ENCODE measurements at places on chromosomes 7 and 10.

- no peak for DNase-seq
Observed at GRCh38 chr7:25318047-25318446, 89.8 kb upstream of the NPVF start.

DNA sequence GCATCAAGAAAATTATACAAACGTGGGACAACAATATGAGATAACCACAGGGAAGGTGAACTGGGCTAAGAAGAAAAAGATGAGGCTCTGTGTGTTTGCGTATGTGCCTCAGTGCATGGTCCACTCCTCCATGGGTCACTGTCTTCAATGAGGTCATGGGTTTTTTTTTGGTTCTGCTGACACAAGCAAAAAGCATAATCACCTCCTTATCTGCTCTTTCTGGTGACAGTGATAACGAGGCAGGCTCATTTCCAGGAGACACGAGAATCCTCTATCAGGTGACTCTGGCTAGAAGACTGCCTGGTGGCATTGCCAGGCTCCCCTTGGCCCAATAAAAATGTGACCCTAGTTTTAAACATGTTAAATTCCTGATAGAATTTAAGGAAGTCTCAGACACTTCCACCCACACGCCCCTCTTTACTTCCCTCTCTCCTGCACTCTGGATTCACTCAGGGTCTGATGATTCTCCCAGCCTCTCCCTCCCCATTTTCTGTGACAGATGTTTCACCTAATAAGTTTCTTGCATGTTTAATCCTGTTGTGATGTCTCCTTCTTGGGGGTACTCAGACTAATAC lies 35.3 kb upstream of the CDCA7L start:
- no peak for DNase-seq

- no peak for DNase-seq
Observed at GRCh38 chr10:74175510-74176379, 24.7 kb downstream of the ADK start.

DNA sequence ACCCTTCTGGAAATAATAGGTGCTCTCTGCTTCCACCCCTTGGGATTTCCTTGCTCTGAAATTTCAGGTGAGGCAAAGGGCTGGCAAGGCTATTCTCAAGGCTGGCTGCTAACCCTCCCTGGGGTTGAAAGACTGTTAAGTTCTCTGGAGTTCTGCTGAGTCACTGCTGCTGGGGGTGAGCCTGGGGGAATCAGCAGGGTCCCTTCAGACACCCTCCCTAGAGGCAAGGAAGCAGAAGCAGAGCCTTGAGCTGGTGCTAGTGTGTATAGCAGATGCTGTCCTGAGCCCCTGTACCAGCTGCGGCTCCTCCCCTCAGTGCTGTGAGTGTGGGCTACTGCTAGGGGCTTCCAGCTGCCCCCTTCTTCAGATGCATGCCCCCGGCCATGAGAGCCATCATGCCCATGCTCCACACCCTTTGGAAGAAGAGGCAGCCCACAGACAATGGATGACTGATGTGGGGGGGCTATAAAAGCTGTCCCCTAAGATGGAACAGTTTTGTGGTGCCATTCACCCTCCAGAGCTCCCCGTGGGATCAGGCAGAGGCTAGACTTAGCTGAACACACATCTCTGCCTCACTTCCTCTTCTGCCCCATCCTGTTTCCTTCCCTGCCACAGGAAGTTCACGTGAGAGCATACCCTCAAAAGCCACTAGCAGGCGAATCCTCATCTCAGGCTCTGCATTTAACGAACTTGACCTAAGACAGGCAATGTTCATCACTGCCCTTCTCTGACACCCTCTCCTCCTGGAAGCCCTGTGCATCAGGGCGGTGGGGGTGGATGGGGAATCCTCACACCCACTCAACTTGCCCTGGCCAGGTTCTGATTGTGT lies 91.8 kb downstream of the SH3PXD2A start:
- peak; percentile 29 for DNase-seq

DNA sequence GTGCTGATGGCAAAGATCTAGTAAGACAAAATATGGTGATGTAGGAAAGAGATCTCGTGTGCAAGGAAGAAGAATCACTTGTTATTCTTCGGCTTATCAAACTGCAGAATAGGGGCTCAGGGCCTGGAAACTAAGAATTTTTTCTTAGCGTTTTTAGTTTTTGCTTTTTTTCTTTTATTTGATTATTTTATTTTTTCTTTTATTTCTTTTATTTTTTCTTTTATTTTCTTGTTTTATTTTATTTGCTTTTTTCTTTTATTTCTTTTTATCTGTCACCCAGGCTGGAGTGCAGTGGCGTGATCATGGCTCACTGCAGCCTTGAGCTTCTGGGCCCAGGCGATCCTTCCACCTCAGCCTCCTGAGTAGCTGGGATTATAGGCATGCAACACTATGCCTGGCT lies 70.0 kb downstream of the ATRNL1 start:
- no peak for DNase-seq

DNA sequence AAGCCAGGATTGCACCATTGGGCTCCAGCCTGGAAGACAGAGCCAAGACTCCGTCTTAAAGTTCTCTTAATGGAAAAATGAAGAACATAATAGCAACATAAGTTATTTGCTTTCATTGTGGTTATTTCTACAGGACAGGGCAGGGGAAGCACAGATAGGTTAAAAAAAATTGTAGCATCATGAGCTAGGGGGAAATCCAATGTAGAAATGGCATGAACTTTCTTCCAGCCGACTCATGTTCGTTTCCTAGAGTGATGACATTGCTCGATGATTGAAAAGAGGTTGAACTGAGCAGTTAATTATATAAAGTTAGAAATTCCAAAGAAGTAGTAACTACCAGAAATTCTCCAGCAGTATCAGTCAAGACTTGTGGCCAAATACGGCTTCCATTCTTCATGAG lies 64.9 kb downstream of the DAGLB start:
- DNase-seq: no peak

GRCh38 chr7:131502810-131503508 lies 53.5 kb downstream of the PODXL start:
- no peak for DNase-seq

DNA sequence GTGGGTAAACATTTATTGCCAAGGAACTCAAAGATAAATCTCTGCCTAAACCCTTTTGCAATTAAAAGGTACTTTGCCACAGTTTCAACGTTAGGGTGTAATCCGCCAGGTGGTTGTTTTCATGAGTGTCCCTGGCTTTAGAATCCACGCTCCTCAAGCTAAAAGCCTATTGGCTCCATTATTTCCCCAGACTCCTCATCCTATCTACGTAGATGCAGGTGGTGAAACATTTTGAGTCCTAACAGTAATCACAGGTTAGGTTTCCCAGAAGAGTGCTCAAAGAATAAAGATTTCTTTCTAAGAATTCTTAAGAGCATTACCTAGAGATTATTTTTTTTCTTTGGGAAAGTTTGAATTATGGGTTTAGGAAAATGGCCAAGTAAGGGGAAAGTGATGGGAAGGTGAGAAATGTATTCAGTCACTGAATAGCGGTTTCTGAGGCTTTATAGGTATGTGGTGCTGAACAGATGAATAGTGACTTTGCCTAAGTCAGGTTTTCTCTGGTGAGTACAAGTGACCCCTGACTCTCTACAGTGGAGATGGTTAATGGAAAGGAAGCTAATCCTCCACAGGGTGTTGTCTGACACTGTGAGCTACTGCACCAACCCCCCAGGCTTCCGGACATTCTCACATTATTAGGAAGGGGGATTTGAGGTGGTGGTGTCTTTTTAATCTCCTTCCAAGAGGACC lies 60.2 kb downstream of the NRP1 start:
- DNase-seq: no peak

GRCh38 chr7:91814189-91814588 lies 66.3 kb downstream of the MTERF1 start:
- DNase-seq: no peak

- no peak for DNase-seq
Observed at GRCh38 chr10:93123766-93124165, 50.1 kb downstream of the CYP26A1 start.

DNA sequence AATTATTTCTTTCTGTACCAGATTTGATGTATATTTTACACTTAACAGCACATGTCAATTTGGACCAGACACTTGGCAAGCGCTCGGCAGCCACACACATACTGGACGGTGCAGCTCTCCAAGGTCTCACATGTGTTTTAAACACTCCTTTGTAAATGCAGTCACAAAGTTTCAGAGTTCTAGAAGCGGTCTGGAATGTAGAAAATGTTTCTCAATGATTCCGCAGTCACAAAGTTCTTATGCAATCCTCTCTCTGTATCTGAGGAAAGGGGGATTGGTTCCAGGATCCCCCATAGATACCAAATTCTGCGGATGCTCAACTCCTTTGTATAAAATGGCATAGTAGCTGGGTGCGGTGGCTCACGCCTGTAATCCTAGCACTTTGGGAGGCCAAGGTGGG lies 253.0 kb upstream of the GRB10 start:
- peak; percentile 32 for DNase-seq

DNA sequence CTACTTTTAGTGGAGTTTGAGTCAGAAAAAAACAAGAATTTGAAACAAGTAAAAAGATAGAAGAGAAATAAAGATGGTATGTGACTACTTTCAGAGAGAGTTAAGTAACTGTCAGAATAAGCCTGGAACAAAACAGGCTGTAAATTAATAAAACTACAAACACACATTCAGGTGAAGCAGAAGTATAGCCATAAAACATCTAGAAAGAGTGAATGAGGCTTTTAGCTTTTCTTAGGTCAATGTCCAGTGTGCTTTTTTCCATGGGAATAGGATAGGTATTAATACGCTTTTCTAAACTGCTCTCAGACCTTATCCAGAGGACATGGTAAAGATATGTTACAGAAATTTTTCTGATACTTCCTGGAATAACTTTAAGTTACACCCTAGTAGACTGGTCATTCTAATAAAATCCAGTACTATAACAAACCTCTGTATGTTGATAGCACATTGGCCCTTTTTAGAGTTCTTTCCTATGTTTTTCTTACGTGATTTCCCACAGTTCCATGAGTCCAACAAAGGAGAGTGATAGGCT lies 23.3 kb downstream of the TMEM106B start:
- DNase-seq: no peak

GRCh38 chr7:119413314-119413805 lies 859.6 kb upstream of the KCND2 start:
- no peak for DNase-seq

DNA sequence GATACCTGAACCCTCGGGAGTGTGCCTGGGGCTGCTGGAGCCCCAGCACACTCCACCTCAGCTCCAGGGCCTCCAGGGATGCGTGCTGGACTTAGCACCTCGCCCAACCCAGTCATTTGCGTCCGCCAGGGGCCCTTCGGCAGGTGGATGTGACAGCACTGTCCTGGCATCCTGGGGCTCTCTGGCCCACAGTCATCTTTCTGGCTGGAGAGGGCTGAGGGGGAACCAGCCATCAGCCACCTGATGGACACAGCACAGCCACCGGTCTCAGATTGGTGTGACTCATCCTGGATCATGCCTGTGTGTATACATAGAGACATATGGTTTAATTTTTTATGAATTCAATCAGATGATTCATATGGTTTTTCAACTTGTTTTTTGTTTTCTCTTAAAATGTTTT lies 11.1 kb downstream of the ZNF775 start:
- no peak for DNase-seq

GRCh38 chr10:124734311-124735166 lies 9.6 kb downstream of the FAM53B start:
- no peak for DNase-seq

- no peak for DNase-seq
Observed at GRCh38 chr10:123068087-123068853, 59.5 kb downstream of the ACADSB start.

GRCh38 chr7:95225301-95225700 lies 99.0 kb downstream of the PON1 start:
- DNase-seq: no peak

DNA sequence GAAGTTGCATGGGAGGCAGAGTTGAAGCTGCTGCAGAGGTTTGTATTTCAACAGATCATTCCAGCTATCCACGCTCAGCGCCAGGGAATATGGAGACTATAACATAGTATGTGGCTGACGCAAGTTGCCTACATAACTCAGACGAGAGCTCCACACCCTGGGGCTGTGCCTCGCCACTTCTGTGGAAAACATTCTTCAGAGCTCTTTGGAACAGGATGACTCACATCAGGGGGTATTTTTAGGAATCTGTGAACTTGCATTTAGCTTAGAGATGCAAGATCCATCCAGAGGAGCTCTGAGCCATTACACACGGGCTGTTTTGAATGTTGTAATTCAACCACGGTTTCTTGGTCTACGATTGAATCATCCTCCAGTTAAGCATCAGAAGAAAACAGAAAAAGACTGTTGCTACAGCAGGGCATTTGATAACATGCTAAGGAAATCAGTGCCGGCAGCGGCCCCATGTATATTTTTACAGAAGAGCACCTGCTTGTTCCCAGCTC lies 481.5 kb upstream of the AKR1E2 start:
- peak; percentile 94 for DNase-seq

DNA sequence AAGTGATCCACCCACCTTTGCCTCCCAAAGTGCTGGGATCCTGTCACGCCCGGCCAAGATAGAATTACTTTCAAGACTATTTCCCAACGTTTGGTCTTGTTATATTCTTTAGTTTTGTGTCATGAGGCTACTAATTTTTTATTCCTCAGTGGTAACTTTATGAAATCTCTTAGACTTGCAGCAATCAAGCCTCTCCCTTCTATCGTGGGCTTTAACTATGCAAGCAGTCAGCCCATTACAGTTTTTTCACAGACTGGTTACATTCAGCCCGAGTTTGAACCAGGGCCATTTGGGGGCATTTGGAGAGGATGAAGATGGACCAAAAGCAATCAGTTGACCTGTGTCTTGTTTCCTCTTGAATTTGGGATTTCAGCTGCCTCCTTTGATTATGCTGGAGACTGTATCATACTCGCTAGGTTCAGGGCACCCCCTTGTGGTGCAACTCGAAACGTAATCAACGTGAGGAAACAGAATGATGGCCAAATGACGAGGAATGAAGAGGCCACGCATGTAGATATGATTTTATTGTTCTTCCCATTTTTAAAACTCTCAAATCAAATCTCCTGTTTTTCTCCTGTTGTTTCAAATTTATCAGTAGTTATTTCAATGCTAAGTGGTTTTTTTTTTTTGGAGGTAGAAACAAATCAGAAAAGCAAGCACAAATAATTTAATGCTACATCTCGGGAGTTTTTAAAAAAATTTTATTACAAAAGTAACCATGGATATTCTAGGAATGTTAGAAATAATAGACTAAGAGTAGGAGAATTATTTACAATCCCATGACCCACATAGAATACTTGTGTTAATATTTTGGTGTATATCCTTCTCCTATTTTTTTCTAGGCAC lies 151.6 kb downstream of the KIAA1217 start:
- DNase-seq: peak; percentile 85

- no peak for DNase-seq
Observed at GRCh38 chr10:77403761-77404160, 233.8 kb downstream of the KCNMA1 start.

DNA sequence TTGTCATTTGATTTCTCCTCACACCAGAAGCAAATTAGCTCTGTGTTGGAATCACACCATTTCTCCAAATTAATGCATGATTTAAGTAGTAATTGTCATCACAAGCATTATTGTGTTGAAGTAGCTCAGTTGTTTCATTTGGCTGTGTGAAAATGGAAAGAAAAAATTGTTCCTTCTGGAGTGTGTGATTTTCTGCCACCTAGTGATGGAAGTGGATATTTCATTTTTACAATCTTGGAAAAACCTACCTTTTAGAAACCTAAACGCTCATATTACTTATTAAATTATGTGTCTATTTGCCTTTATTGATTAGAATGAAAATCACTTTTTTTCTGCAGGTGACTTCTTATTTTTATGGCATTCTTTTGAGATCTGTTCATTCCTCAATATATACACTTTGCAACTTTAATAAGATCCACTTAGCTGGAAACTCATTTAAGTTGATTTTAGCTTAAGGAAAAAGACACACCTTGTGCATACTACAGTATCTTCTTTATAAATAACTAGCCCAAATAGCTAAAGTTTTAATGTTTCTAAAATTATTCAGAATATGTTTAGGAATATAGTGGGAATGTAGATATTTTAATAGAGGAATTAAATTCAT lies 50.0 kb downstream of the SRI start:
- DNase-seq: peak; percentile 41

GRCh38 chr7:151493083-151493482 lies 26.6 kb downstream of the RHEB start:
- DNase-seq: no peak
